Stimulated activated naive CD4-positive, alpha-beta T cell treated with Interleukin-2 at 50 U/mL for 16 hours (primary cell): ENCODE measurements at places on chromosomes 7 and 10.

DNA sequence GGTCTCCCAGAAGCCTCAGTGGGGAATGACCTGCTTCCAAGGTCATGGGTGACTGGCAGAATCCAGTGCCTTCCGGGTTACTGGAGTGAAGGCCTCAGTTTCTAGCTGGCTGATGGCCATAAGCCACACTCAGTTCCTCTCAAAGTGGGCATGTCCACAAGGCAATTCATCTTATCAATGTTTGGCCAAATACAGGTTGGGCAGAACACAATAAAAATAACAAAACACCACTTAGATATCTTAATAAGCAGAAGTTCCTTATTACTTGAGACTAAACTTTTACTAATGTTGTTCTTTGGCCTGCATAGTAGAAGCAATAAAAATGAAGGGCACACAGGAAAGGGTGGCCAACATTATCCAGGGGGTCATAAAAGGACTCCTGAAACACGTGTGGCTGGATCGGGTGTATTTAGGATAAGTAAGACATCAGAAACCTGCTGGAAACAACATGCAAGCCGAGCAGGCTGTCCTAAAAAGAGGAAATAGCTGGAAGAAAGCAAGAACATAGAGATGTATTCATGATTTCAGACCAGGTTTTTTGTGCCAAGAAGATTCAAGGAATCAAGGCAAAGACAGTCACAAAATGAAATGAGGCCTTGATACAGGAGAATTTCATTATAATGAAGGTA is 19.6 kb upstream of the AKR1C2 start:
- DNase-seq: no peak

DNA sequence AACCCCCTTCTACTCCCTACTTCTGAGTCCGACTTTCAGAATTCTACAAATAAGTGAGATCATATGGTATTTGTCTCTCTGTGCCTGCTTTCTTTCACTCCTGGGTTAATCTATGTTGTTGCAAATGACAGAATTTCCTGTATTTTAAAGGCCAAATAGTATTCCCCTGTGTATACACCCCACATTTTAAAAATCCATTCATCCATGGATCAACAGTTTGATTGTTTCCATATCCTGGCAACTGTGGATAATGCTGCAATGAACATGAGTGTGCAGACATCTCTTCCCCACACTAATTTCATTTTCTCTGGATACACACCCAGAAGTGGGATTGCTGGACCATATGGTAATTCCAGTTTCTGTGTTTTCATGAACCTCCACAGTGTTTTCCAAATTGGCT is 225.8 kb upstream of the TCERG1L start:
- no peak for DNase-seq

GRCh38 chr7:2170576-2171521 is 61.9 kb downstream of the MAD1L1 start:
- DNase-seq: no peak

GRCh38 chr7:25615003-25615402 is 386.7 kb upstream of the NPVF start:
- no peak for DNase-seq

DNA sequence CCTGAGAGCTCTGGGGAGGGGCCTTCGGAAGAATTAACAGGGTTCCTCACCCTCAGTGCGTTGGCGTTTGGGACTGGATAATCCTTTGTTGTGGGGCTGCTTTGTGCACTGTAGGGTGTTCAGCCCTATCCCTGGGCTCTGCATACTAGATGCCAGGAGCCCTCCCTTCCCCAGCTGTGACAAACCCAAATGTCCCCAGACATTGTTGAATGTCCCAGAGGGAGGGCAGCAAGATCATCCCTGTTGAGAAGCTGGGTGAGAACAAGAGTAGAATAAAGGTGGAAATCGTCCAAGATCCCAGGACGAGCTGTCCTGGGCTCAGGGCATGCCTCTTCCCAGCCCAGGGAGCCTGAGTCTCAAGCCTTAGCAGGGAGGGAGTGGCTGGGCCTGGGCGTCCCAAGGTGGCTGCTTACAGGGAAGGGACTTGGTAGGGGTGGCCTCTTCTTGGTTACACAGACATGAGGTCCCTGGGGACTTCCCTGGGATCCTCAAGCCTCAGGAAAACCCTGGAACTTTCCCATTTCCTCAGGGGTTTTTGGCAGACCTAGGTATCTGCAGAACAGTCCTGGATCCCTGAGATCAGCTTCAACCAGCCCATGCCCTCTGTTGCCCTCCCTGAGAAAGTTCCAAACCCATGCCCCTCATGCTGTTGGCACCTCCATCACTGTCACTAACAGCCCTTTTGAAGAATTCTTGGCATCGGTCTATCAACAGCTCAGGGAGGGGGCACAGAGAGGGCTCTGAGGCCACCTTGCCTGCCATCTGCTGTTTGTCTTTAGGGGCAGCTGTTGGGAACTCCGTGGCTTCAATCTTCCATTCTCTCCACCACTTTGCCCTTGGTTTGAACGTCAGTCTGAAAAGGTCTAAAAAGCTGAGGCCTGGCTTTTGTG is 53.7 kb downstream of the GOLGA7B start:
- no peak for DNase-seq

- no peak for DNase-seq
Observed at GRCh38 chr7:137670222-137671064, 176.3 kb downstream of the DGKI start.

DNA sequence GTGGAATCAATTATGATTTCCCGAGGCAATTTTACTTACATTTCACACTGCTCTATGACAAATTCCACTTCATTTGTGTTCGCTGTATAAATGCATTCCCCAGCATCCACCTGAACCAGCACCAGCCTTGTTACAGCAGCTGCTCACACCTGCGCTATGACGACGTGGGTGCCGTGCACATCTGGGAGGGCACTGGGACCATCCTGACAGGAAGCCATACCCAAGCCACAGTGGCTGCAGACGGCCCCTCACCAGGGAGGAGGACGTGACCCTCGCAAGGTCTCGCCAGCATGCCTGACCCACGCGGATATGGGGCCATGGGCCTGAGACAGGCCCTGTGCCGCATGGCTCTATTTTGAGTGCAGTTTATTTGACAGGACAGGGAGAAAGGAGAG is 201.3 kb downstream of the MAD1L1 start:
- no peak for DNase-seq

DNA sequence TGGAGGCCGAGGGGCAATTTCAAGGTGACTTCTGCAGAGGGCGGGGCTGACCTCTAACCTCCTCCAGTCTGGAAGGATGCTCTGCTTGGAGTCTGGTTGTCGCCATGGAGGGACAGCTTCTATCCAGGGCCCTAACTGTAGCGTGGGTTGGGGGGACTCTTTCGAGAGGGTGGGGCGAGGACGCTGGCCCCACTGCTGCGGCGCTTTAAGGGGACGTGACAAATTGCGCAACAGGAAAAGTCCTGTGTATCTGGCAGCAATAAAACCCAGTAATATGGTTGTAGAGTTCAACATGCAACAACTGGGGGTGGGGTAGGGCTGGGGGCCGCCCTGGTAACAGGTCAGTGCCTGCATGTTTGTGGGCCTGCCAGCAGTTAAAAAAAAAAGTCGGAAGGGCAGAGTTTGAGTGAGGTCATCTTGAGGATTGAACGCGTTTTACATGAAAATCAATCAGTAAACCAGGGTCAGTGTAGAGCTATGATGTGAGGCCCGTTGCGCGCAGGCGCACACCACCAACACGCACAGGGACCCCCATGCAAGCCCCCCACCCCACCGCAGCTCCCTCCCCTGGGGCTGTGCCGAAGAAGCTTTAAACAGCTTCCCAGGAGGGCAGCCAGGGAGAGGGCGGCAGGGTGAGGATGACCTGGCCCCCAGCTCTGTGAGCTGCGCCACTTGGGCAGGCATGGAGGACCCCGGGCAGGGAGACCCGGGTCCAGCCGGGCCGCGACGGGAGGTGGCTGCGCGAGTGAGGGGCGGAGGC is 4.3 kb downstream of the SHH start:
- DNase-seq: no peak

- no peak for DNase-seq
Observed at GRCh38 chr7:36045326-36045725, 107.7 kb upstream of the EEPD1 start.

- DNase-seq: no peak
Observed at GRCh38 chr10:12916587-12916986, 84.9 kb downstream of the CCDC3 start.

DNA sequence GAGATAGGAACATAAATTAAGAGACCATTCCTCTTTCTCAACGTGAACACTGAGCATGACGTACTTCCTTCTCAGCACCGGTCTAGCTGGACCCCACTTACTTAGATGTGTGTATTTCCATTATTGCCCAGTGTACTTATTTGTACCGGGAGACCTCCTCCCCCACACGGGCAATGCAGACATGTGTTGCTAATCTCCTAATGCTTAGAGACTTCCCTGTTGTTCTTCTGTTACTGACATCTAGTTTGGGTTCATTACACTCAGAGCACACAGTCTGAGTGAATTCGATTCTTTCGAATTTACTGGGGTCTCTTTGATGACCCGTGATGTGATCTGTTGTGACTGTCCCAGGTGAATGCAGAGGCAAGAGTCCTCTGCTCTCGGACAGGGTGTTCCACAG is 260.0 kb downstream of the MAD1L1 start:
- no peak for DNase-seq

GRCh38 chr7:69775231-69775771 is 177.0 kb downstream of the AUTS2 start:
- DNase-seq: no peak

GRCh38 chr7:36217961-36218284 is 64.9 kb downstream of the EEPD1 start:
- no peak for DNase-seq

- DNase-seq: no peak
Observed at GRCh38 chr10:114933588-114933987, 4.4 kb upstream of the TRUB1 start.

GRCh38 chr7:108455551-108455997 is 662 bp downstream of the NRCAM start:
- DNase-seq: no peak

DNA sequence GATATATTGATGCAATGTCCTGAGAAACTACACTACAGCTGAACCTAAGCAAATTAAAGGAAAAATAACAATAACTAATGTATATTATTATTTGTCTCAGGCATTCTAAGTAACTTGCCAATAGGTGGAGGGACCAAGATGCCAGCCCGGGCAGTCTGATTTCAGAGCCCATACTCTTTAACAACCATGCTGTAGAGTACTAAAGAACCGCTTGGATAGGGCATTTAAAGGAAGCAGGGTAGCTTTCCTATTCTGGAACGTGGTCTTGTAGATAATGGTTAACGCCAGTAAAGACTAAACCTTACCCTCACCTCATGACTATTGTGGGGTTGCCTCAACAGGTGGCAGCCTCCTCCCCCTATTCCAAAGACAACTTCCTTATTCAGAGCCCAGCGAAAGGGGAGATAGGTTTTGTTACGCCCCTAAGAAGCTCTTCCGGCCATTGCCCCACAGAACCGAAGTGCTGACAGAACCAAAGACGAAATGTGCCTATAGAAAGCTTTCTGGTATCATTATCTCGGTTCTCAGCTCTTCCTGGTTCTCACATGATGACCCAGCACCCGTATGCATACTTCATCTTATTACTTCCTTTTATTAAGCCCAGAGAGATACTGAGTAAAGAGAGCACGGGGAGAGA is 707 bp upstream of the C1GALT1 start:
- peak; percentile 37 for DNase-seq

DNA sequence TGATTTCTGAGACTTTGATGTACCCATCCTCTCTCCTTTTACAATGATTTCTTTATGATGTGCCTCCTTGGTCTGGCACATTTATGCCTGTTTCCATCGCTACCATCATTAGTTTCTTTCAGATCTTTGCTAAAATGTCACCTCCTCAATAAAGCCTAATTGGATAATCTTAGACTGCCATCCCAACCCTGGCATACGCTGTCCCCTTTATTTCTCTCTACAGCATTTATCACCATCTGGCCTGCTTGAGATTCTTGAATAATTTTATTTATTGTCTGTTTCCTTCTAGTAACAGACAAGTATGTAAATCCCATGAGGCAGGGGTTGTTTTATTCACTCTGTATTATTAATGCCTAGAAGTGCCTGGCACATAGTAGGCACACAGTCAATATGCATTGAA is 6.7 kb upstream of the DNTT start:
- no peak for DNase-seq
